HL-60 (cell line): ENCODE measurements at places on chromosomes 1 and 21.

DNA sequence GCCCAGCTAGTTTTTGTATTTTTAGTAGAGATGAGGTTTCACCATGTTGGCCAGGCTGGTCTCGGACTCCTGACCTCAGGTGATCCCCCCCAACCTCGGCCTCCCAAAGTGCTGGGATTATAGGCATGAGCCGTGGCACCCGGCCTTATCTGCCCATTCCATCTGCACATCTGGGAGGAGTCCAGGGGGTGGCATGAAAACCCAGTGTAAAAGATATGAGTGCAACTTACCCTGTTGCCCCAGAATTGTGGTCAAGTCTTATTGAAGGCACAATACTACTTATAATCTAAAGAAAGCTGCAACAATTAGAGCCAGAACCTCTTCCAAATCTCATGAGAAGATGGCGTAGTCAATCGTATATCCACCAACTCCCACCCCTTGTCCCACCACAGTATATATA lies 18.4 kb downstream of the CTXND2 start:
- DNase-seq: no peak

DNA sequence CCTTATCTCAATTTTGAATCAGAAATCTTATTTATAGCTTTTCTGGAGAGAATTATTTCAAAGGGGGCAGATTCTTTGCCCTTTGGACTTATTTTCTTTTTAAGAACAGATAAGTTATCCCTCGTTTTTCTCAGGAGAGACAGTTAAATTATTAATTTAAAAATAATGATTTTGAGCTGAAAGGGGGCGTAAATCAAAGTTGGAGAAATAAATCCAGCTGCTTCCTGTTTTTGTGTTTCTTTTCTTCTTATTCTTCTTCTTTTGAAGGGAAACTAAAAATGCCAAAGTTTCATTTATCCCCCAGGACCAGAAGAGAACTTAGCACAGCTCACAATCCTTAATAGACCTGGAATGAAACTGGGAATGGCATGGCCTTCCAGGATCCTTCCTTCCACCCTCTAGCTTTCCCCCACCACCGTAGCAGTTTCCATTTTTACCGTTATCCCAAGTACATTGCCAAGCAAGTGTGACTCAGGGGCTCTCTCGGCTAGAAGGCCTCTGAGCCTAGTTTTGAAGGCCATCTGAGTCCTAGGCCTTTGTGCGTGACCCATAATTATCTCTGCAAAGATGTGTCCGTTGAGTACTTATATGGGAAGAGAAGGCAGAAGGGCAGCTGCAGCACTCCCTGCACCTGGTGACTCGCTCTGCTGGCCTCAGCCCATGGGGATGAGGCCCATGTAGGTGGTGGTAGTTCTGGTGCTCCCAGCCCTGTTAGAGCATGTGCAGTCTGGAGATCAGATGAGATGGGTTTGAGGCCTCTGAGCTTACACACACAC lies 181.7 kb downstream of the ROR1 start:
- no peak for DNase-seq

- no peak for DNase-seq
Observed at GRCh38 chr1:64421377-64421776, 48.6 kb upstream of the CACHD1 start.

GRCh38 chr1:216223486-216223885 lies 199.8 kb downstream of the USH2A start:
- no peak for DNase-seq

DNA sequence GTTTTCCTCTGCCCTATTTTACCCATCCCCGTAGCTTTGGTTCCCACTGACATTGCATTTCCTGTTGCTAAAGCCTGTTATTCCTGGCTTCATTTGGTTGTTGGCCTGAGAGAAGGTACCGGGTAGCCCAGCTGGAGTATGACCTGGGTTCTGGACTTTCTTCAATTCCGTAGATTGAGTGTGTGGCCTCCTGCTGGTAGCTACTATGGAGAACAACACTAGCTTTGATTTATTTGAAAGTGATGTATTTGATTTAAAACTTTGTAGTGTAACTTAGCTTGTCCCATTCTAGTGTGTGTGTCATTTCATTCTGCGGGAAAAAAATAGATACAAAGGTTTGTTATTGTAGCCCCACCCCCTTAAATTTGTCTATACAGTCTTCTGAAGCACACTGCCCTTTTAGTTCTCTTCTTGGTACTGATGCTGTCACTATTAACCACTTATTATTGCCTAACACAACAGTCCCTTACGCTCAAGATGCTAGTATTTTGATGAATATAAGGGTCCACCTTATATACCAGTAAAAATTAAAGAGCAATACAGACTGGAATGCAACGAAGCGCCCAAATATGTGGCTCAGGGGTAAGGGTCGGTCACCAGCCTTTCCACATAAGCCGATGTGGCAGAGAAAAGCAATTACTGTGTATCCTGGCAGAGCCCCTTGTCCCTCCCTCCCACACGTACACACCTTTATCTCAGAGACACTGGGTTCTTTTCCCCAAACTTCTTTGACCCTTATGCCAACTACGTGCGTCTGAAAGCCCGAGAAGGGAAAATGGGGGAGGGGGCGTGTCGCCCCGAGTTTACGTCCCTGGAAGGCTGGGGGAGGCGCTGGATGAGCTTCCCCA lies 643 bp upstream of the MOV10 start:
- peak; percentile 21 for DNase-seq

DNA sequence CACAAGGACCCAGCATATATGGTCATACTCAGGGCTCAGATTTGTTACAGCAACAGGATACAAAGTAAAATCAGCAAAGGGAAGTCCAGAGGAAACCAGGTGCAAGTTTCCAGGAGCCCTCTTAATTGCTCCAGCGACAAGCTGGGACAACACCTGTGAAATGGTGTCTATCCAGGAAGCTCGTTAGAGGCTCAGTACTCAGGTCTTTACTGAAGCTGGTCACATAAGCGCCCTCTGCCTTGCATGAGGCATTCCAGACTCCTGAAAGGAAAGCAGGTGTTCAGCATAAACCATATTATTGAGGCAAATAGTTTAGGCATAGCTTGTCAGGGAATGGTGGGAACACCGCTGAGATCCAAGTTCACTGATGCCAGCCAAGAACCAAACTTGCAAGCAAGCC lies 231.0 kb downstream of the SLC35F3 start:
- DNase-seq: no peak

DNA sequence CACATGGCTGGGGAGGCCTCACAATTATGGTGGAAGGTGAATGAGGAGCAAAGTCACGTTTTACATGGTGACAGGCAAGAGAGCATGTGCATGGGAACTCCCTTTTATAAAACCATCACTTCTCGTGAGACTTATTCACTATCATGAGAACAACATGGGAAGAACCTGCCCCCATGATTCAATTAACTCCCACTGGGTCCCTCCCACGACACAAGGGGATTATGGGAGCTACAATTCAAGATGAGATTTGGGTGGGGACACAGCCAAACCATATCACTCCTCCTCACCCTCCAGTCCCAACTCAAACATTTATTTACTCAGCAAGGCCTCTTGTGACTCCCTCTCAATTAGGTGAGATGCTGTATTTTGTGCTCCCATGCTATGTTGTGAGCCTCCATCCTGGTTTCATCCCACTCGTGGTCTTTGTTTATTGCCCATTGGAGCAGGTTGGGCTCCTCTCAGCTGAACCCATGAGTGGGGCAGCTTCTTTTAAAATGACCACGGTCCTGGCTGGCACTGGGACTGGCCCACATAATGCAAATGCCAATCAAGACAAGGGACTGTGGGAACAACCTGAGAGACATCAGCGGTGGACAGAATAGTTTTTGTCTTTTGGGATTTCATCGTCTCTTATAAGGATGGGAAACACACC lies 28.8 kb downstream of the IRF2BP2 start:
- DNase-seq: no peak

GRCh38 chr1:12591267-12591938 lies 26.6 kb downstream of the DHRS3 start:
- DNase-seq: no peak

- DNase-seq: no peak
Observed at GRCh38 chr1:214310010-214310409, 29.1 kb downstream of the SMYD2 start.

GRCh38 chr1:210151052-210151672 lies 81.4 kb upstream of the SERTAD4 start:
- no peak for DNase-seq

DNA sequence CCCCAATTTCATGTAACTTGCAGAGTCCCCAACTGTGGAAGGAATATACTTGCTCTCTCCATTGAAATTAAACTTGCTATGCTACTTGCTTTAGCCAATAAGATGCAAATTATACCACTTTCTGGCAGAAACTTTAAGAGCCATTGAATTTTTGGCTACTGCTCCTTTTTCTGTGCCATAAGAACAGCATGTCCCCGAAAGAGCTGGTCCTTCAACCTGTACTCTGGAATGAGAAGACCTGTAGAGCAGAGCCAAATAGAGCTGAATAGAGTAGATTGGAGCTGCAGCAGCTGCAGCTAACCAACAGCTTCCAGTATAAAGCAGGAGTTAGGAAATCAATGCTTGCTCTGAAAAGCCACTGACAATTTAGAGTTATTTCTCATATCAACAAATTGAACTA lies 472.3 kb upstream of the B3GALT2 start:
- DNase-seq: no peak

DNA sequence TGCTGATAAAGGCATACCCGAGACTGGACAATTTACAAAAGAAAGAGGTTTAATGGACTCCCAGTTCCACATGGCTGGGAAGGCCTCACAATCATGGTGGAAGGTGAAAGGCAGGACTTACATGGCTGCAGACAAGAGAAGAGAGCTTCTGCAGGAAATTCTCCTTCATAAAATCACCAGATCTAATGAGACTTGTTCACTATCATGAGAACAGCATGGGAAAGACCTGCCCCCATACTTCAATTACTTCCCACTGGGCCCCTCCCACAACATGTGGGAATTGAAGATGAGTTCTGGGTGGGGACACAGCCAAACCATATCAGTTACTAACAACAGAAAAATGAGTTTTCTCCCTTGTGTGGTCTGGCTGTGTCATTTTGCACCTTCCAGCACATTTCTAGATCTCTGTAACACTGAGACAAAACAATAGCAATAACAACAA lies 741.4 kb downstream of the KCNT2 start:
- DNase-seq: no peak

DNA sequence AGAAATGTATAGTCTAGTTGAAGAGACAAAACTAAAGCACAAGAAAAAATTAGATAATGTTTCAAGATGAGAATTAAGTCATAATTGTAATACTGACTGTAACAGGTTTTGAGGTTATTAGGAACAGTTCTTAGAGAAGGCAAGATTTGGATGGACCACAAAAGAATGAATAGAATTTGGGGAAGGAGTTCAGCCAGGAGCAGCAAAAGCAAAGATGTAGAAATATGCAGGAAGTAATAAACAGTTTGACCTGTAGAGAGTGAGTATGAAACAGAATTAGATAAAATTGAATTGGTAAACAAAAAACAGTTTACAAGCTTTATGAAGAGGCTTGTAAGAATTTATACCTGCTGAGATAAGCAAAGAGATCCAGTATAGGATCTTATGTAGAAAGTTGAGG lies 16.3 kb downstream of the VPS45 start:
- no peak for DNase-seq

- no peak for DNase-seq
Observed at GRCh38 chr1:77687519-77687906, 5.1 kb upstream of the ZZZ3 start.

DNA sequence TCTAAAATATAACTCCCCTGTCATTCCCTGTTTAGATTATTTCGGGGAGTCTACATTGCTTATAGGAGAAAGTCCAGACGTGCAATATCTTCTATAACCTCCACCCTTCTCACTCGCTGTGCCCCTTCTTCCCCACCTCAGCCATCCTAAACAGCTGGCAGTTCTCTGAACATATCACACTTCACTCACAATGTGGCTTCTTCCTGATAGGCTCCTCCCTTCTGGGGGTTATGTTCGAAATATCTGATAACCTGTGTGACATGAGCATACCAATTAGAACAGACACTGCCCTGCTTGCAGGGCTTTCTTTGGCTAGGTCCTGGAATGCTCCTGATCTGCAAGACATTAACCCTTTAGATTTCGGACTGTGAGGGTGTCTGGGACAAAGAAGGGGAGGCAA lies 274.6 kb downstream of the NFIA start:
- no peak for DNase-seq

- no peak for DNase-seq
Observed at GRCh38 chr1:50603274-50604271, 180.3 kb upstream of the DMRTA2 start.

DNA sequence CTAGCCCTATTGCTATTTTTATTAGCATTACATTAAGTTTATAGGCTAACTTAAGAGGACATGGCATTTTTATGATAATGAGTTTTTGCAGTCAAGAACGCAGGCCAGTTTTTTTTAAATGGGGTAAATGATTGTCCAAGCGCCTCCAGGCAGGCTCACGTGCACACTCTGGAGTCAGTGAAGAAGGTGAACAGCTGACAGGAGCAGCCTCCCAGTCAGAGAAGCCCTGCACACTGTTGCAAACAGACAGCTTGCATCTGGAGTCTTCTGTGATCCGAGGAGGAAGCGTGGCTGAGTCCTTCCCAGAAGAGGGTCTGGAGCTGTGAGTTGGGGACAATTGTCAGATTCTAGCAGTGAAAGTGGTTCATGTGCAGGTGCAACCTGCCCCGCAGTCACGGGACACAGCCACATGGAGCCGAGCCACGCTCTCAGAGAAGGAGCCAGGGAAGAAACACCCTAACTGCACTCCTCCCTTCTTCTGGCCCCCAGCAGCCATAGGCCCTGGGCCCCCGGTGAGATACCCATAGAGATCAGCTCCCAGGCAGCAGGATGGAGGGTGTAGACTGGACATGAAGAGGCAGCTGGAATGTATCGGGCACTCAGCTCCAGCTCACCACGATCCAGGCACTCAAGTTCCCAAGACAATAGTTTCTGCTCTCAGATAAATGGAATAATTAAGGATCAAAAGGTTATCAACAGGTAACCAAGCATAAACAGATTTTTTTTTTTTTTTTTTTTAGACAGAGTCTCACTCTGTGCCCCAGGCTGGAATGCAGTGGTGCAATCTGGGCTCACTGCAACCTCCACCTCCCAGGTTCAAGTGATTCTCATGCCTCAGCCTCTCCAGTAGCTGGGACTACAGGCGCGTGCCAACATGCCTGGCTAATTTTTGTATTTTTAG lies 26.4 kb downstream of the CAPN2 start:
- DNase-seq: no peak

DNA sequence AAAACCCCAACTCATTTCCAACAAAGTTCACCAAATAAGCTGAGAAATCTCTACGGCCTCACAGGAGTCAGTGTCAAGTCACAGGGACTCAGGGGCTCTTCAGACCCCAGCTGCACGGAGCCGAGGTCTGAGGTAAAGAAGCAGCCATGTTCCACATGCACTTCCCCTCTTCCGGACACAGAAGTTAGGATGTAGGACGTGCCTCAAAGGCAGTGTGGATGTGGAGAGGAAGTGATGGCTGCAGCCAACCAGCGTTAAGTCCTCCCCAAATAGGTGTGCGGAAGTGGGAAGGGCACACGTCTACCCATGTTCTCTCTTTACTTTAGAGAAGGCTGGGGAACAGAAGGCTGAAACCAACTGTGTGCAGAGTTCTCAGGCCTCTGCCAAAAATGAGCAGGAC lies 14.6 kb upstream of the NCF2 start:
- DNase-seq: peak; percentile 92

GRCh38 chr1:166086113-166086883 lies 80.5 kb downstream of the FAM78B start:
- no peak for DNase-seq

GRCh38 chr1:199976496-199977144 lies 50.9 kb upstream of the NR5A2 start:
- DNase-seq: peak; percentile 7
